ENCODE measurements at places on chromosomes 4 and X. TPM values are rescaled to one million over a fixed set of nuclear protein-coding genes. Genes with fewer than 3 reads are reported as not detected.

The SSX2B gene
- not detected for total RNA-seq

The VGLL1 gene
- total RNA-seq, result not detected

The RAB33A gene
- total RNA-seq, result 1.8 TPM

The LRIT3 gene
- total RNA-seq, result 0.36 TPM

The STS gene
- total RNA-seq, result 12.5 TPM

The RHOH gene
- 3.3 TPM for total RNA-seq

The HMX1 gene
- total RNA-seq, result not detected

The BLOC1S4 gene
- 12.5 TPM for total RNA-seq

The TENM3 gene
- total RNA-seq, result 1.1 TPM

The SPATA4 gene
- not detected for total RNA-seq

The RNF212 gene
- 8.9 TPM for total RNA-seq

The GC gene
- total RNA-seq, result not detected

The TRIM61 gene
- total RNA-seq, result 0.94 TPM

The CT45A10 gene
- total RNA-seq, result not detected

The ZDHHC9 gene
- total RNA-seq, result 24.0 TPM

The UGT2B15 gene
- not detected for total RNA-seq

The AGTR2 gene
- not detected for total RNA-seq

The BBS12 gene
- 3.8 TPM for total RNA-seq

The MAP9 gene
- 16.2 TPM for total RNA-seq

The GPRASP3 gene
- 9.1 TPM for total RNA-seq

The TEC gene
- 9.3 TPM for total RNA-seq

The GPRASP1 gene
- total RNA-seq, result 27.3 TPM

The YY2 gene
- total RNA-seq, result 2.9 TPM

The TREX2 gene
- total RNA-seq, result 1.4 TPM

The DUSP9 gene
- total RNA-seq, result not detected

The SPATA18 gene
- 4.7 TPM for total RNA-seq

The HERC5 gene
- total RNA-seq, result 9.8 TPM

The UGT2B17 gene
- not detected for total RNA-seq

The C4orf36 gene
- total RNA-seq, result 1.2 TPM

The DDIT4L gene
- total RNA-seq, result 7.0 TPM

The SPIN2A gene
- 1.5 TPM for total RNA-seq

The AFP gene
- not detected for total RNA-seq

The FAM149A gene
- 17.8 TPM for total RNA-seq

The EDNRA gene
- total RNA-seq, result 23.0 TPM

The MAGEC1 gene
- total RNA-seq, result not detected

The GABRE gene
- 39.1 TPM for total RNA-seq

The GPR78 gene
- total RNA-seq, result 0.48 TPM

The KIAA1210 gene
- total RNA-seq, result not detected

The AIFM1 gene
- 16.8 TPM for total RNA-seq

The CYSLTR1 gene
- total RNA-seq, result 3.0 TPM

The CHIC2 gene
- total RNA-seq, result 31.8 TPM

The CXorf38 gene
- 11.1 TPM for total RNA-seq

The GPR50 gene
- total RNA-seq, result not detected

The STAP1 gene
- total RNA-seq, result 0.33 TPM

The HTN1 gene
- total RNA-seq, result not detected

The ADGRG4 gene
- 1.5 TPM for total RNA-seq

The TMPRSS11A gene
- total RNA-seq, result not detected

The WNK3 gene
- 6.2 TPM for total RNA-seq

The LRCH2 gene
- 10.9 TPM for total RNA-seq

The SPANXD gene
- total RNA-seq, result not detected

The KLHL4 gene
- total RNA-seq, result 1.2 TPM

The VCX2 gene
- total RNA-seq, result not detected

The SSX2 gene
- total RNA-seq, result not detected

The SH2D1A gene
- 0.78 TPM for total RNA-seq

The BRS3 gene
- total RNA-seq, result not detected

The SAGE1 gene
- not detected for total RNA-seq

The TRPC5OS gene
- total RNA-seq, result not detected

The CLIC2 gene
- total RNA-seq, result 17.0 TPM

The RBMXL3 gene
- not detected for total RNA-seq

The HEPH gene
- total RNA-seq, result 58.2 TPM
